ENCODE measurements at places on chromosomes 3 and 15. TPM values are rescaled to one million over a fixed set of nuclear protein-coding genes. Genes with fewer than 3 reads are reported as not detected.

LRRN1 gene
- total RNA-seq, result 0.32 TPM

DNA sequence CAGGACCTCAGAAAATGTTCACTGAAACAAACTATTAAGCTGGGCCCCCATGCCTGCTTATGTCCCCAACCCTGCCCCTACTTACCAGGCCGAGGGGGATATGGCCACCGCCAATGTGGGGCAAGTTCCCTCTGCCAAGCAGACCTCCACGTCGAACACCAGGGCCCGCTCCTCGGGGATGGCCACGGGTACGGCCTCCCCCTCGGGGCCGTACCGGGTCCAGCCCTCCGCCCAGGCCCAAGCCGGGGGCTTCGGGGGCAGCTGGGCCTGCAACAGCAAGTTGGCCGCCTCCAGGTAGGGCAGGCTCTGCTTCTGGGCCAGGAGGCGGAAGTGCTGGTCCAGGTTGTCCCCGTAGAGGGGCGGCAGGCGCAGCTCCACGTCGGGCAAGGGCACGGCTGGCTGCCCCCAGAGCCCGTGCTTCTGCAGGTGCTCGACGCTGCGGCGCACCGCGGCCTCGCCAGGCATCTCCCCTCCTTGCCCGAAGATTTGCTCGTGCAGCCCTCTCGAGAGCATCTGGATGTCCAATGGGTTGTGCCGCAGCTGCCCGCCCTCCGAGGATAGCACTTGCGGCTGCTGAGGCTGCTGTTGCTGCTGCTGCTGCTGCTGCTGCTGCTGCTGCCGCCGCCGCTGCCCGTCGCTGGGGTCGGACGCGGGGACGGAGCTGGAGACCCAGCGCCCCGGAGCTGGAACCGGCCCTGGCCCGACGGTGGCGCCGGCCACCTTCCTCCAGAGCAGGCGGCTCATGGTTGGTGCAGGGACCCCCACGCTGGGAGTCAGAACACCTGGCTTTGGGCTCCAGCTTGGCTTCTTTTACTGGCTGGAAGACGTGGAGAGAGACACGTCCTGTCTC is 1.4 kb downstream of the POLG start:
- no peak for DNase-seq

- DNase-seq, result peak; percentile 34
Observed at GRCh38 chr3:16511681-16512434, 1.6 kb downstream of the RFTN1 start.

LRTM1 gene
- not detected for total RNA-seq

DNA sequence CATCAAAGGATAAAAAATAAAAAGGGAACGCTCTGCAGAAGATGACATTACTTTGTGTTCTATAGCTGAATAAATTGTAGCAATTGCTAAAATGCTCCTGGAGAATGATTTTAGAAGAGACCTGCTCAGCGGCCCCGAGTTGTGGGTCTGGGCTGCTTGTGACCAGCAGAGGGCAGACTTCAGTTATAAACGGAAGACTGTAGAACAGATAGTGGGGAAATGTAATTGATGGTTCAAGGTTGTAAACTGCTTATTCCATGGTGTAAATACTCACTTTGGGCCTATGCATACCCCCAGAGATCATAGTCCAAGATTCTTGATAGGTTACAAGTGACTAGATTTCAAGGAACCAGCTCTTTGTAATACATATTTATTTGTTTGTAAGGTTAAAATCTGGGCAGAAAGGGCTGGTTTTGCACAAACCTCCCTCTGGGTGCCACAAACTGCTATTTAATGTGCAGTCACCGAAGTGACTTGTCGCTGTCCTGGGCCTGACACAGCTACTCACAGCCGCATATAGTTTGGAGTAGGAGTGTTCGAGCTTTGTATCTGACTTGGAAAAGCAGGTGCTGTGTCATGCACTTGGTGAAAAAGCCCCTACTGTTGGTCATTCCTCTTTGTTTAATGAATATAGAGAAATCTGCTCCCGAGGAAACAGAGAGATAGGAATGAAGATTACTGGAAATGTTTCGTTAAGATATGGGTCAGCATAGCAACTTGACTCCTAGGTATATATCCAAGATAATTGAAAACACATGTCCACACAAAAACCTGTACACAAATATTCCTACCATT is 34.7 kb upstream of the NDUFB4 start:
- DNase-seq, result peak; percentile 63

ALPK3 gene
- total RNA-seq, result 3.2 TPM
